Muscle of back (tissue), 13 donors: ENCODE measurements at places on chromosomes 1 and 21. TPM values are rescaled to one million over a fixed set of nuclear protein-coding genes. Genes with fewer than 3 reads are reported as not detected.

SOX13 gene
- 23.0 TPM for polyA plus RNA-seq

LHX8 gene
- not detected for polyA plus RNA-seq

LRRC3 gene
- polyA plus RNA-seq: 2.0 TPM

ADAM30 gene
- not detected for polyA plus RNA-seq

WLS gene
- 90.3 TPM for polyA plus RNA-seq

ADAMTS1 gene
- 24.9 TPM for polyA plus RNA-seq

LIPI gene
- 0.12 TPM for polyA plus RNA-seq

ESRRG gene
- polyA plus RNA-seq: 26.0 TPM

GJA9 gene
- polyA plus RNA-seq: 0.46 TPM

RBM34 gene
- 60.3 TPM for polyA plus RNA-seq

ARID4B gene
- 25.1 TPM for polyA plus RNA-seq

L1TD1 gene
- 4.7 TPM for polyA plus RNA-seq

KRTAP19-8 gene
- not detected for polyA plus RNA-seq

CCSAP gene
- polyA plus RNA-seq: 5.7 TPM

CNR2 gene
- not detected for polyA plus RNA-seq

NUAK2 gene
- polyA plus RNA-seq: 1.2 TPM

FBXO2 gene
- polyA plus RNA-seq: 0.48 TPM

SYTL1 gene
- polyA plus RNA-seq: 0.47 TPM
